ENCODE measurements at places on chromosomes 16 and 17.

- no peak for DNase-seq
Measured at GRCh38 chr17:49703557-49704277, 4.0 kb downstream of the SLC35B1 start.

GRCh38 chr16:6571044-6571443 lies 761.6 kb upstream of the RBFOX1 start:
- no peak for DNase-seq

DNA sequence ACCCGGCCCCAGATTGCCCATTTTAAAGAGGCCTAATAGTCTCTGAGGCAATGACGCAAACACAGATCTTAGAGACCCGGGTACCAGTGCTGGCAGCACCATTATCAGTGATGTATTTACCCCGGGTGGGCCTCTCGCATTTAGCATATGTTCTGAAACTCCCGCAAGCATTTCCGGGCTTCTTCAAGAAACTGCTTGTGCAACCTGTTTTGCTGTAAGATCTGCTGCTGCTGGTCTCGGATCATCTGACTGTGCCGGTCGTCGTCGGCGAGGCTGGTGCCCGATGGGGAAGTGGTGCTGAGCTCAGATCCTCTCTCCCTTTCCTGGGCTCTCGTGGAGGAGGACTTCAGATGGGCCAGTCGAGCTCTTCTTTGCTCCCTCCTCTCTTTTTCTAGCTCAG lies 12.5 kb downstream of the CEP295NL start:
- no peak for DNase-seq

GRCh38 chr16:23857881-23858269 lies 22.1 kb downstream of the PRKCB start:
- DNase-seq: no peak

DNA sequence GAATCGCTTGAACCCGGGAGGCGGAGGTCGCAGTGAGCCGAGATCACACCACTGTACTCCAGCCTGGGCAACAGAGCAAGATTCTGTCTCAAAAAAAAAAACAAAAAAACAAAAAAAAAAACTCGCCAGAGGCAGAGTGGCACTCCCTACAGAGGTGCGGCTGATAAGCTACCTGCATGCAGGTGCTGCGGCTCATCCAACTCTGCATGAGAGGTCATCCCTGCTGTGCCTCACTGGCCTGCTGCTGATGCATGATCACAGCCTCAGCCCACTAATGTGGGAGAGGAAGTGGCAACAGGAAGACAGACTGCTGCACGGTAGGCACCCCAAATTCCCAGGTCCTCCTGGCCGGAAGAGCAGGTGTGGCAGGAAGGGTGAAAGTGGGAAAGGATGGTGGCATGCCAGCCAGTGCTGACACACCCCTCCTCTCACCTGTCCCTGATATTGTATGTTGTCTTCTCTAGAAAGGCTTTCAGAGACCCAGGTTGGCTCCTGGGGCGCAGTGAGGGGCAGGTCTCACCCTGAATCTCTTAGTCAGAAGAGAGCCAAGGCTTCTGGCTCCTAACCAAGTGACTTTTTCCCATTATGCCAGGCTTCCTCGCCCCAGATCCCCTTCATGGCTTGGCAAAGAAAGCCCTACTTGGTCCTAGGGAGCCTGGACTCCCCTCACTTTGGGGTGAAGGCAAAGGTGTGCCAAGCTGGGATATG lies 11.8 kb downstream of the NXPH3 start:
- no peak for DNase-seq

DNA sequence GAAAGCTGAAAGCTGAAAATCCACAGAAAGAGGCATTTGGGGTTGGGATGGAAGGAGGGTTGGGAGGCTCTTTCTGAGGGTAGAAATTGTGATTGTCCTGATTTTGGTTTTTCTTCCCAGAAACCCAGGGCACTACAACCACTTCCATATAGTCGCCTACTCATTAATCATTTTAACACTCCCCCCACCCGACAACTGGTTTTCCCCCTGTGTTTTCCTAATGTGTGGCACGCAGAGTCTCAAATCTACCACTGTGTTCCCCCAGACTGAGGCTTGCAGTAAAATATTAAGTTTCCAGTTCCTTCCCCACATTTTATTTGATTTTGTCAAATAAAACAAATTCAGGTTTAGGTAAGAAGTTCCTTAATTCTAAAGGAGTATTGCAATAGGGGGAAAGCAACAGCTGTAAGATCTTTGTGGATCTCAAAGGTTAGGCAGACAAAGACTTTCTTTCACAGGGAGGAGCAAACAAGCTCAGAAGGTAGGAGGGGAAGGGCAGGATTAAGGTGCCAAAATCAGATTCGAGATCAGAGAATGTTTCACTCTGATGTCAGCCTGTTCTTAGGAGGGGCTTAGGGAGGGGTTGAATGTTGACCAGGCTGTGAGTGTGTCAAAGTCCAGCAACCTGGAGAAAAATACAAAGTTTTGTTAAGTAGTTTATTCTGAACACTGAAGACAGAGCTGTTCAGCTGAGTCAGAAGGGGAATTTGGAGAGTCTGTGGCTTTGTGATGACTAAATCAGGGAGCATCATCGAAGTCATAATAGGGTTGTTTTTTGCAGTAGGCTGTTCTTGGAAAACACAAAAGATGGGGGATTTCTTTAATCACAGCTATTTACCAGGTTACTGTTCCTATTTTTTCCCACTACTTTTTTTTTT lies 3.6 kb downstream of the ZNF267 start:
- peak; percentile 68 for DNase-seq

DNA sequence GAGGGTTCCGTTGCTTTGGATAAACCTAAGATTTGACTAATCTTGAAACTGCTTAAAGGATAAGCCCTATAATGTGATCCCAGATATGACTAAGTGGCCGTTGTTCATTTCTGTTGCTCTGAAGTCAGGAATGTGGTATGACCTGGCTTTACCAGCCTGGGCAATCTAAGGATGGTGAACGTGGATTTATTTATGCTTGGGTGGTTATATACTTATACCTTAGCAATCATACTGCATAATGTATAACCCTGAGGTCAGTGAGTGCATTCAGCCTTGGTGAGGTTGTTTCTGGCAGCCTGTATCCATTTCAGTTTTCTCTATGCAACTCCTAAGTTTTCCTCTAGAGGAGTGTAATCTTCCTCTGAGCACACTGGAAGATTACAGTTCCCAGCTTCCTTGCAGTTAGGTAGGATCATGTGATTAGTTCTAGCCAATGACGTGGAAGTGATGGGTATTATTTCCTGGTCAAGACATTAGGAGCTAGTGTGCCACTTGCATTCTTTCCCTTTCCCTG lies 41.9 kb downstream of the FTO start:
- no peak for DNase-seq

- no peak for DNase-seq
Measured at GRCh38 chr17:79355165-79355564, 255.7 kb downstream of the RBFOX3 start.

DNA sequence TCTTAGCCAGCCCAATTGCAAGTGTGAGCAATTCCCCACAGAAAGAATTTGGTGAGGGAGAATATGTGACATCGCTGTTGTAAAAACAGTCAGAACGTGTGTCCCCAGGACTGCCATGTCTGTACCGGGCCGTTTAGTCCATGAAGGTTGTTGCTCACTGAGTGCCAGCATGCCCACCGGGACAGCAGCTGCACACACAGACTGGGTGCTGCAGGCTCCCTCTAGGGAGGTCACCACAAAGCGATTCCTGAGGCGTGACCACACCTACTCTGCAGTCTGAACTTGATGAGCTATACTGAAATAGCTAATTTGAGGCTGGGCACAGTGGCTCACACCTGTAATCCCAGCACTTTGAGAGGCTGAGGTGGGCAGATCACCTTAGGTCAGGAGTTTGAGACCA lies 44.1 kb upstream of the ADORA2B start:
- DNase-seq: no peak

DNA sequence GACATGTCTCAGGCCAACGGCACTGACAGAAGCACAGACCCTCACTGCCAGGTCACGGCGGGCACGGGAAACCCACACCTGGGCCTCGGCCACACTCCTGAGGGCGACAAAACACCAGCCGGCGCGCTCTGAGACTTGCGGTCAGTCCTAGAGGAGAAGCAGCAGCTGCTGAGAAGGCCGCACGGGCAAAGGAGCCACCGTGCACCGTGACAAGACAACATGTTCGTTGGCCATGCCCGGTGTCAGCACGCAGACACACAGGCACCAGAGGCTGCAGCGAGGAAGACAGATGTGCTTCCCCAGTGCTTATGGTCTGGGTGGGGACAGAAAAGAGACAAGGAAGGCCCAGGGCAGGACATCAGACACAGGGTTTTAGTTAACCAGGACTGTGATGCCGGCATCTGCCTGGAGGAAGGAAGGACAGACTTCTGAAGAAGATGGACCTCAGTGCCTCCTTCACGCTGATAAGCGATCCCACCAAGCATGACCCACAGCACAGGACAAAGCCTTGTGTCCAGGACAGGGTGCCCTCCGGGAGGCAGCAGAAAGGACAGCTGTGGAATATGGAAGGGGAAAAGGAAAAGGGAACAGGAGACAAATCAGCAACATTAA lies 84.0 kb downstream of the ANKRD11 start:
- no peak for DNase-seq

- peak; percentile 6 for DNase-seq
Measured at GRCh38 chr17:30600830-30601494, 123.8 kb downstream of the GOSR1 start.

DNA sequence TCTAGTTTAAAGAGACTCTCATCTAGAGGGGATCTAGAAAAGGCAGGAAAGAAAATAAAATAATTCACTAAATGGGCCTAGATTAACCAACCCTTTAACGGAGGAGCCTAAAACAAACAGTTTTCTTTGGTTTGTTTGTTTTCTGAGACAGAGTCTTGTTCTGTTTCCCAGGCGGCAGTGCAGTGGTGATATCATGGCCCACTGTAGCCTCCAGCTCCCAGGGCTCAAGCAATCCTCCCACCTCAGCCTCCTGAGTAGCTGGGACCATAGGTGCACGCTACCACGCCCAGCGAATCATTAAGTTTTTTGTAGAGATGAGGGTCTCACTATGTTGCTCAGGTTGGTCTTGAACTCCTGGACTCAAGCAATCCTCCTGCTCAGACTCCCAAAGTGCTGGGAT lies 122.3 kb upstream of the TOB1 start:
- DNase-seq: no peak

- DNase-seq: no peak
Measured at GRCh38 chr17:59845595-59846393, 46.9 kb downstream of the TUBD1 start.

- DNase-seq: no peak
Measured at GRCh38 chr16:50961952-50962351, 189.1 kb downstream of the SALL1 start.

GRCh38 chr17:35447499-35447898 lies 1.1 kb downstream of the SLFN13 start:
- no peak for DNase-seq
